Pancreas (tissue), 10 donors: ENCODE measurements at places on chromosomes 5 and 9. TPM values are rescaled to one million over a fixed set of nuclear protein-coding genes. Genes with fewer than 3 reads are reported as not detected.

The MATR3 gene
- 76.3 TPM for total RNA-seq

The FOXD4L6 gene
- total RNA-seq = not detected

The ANKRD34B gene
- total RNA-seq = not detected

The ADGRD2 gene
- total RNA-seq = not detected
